ENCODE measurements at places on chromosomes 5 and 9.

GRCh38 chr9:115328677-115329076, 210.7 kb upstream of the TNC start:
- DNase-seq: no peak

DNA sequence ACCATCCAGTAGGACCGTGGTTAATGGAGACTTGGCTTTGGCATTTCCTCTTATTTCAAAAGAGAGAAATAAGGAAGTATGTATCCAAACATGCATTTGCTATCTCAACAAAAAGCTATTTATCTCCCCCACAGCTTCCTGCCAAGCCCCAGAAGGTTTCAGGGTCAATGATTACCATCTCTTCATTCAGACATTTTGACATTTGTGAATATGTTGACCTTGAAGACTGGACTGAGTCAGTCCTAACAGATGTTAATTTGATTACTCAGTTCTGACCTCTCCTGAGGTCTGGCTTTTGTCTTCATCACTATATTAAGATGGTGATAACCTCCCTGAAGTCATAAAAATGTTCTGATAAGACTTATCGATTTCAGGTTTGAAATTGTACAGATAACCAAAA, 479.4 kb downstream of the AGTPBP1 start:
- no peak for DNase-seq

DNA sequence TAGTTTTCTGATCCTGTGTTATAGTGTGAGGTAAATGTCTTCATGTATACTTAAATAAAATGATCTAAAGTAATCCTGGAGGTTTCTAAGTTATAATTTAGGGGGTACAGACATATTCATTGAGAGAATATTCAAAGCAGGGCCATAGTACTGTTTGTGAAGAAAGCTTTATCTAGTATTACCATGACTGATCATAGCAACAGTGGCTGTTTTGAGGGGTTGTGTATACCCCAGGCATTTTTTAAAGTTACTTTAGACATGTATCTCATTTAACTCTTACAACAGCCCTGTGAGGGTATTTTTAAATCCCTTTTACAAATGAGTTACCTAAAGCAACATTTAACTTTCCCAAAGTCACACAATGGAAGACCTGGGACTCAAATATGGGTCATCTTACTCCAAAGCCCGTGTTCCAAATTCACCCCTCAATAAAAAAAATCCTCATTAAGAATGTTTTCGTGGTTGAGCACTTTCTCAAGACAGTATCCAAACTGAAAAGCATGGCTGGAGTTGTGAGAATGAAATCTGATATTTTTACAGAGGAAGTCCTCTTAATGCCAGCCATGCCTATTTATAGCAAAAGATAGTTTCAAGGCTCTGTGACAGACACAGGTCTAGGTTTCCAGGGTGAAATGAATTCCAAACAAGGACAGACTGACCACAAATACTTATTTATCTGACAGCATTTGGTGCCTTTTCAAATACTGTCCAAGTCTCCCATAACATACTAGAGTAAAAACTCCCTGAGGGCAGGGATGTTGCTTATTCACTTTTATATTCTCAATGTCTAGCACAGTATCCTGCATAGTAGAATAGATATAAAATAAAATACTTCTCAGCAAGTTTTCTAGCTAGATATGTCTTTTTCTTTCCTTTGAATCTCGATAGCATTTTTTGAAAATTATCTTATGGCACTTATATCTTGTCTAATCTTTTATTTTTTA, 10.4 kb downstream of the STOM start:
- no peak for DNase-seq

DNA sequence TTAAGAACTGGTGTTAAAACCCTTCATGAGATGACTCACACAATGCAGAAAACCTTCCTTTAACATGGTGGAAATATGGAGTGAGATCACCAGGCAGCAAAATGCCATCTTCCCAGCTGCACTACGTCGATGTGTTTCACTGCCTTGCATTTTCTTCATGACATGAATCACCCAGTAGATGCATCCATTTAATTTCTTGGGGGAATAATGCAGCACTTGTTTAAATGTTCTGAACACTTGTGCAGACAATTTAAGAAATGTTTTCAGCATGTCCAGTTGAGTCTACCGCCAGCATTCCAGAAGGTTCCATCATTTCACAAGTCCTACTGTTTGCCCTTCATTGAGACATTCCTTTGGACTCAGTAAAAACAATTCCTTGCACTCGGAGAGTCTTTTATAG, 81.6 kb downstream of the ADAMTS16 start:
- no peak for DNase-seq

GRCh38 chr5:37867654-37868053, 27.8 kb upstream of the GDNF start:
- no peak for DNase-seq

DNA sequence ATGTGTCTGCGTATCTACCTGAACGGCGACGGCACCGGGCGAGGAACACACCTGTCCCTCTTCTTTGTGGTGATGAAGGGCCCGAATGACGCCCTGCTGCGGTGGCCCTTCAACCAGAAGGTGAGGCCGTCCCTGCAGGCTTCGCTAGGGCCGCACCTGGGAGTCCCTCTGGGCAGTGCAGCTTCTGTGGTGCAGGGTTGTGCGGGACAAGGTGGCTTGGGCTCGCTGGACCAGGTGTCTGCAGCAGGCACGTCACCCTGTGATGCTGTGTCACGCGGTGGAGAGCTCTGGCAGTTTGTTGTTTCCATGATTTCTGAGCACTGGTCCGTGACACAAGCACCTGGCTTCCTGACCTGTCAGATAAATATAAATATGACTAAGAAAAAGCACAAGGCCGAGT, 20.7 kb downstream of the FBXW5 start:
- DNase-seq: no peak

GRCh38 chr5:14574096-14574495, 7.5 kb upstream of the OTULINL start:
- no peak for DNase-seq

GRCh38 chr5:149581192-149581861, at the start of gene ARHGEF37:
Gene ARHGEF37 (plus strand): TSS chr5:149581498. CDS start chr5:149597770, 16,272 bp downstream.
- no peak for DNase-seq

- no peak for DNase-seq
Measured at GRCh38 chr5:175457466-175457865, 13.5 kb upstream of the DRD1 start.
